ENCODE measurements at places on chromosomes 4 and X. TPM values are rescaled to one million over a fixed set of nuclear protein-coding genes. Genes with fewer than 3 reads are reported as not detected.

Gene SYTL5
- not detected for total RNA-seq

Gene CENPVL1
- total RNA-seq: not detected

Gene PABPC1L2B
- total RNA-seq: not detected

Gene CSAG2
- total RNA-seq: not detected

Gene LRCH2
- total RNA-seq: 4.7 TPM

Gene CBR4
- 26.3 TPM for total RNA-seq

Gene PDGFRA
- 0.55 TPM for total RNA-seq

Gene MECP2
- total RNA-seq: 45.3 TPM

Gene FOXR2
- total RNA-seq: not detected

Gene UGT2A2
- total RNA-seq: not detected

Gene ATP1B4
- total RNA-seq: not detected

Gene DCLK2
- total RNA-seq: 4.6 TPM

Gene MFAP3L
- total RNA-seq: 0.35 TPM

Gene HELT
- not detected for total RNA-seq

Gene PLAC1
- 0.58 TPM for total RNA-seq

Gene RTL5
- 2.1 TPM for total RNA-seq

Gene EDA
- 0.44 TPM for total RNA-seq

Gene CD38
- not detected for total RNA-seq

Gene SEC24B
- 34.6 TPM for total RNA-seq

Gene CSAG3
- not detected for total RNA-seq

Gene CCDC110
- total RNA-seq: 0.28 TPM

Gene AR
- total RNA-seq: 16.0 TPM

Gene GATA1
- not detected for total RNA-seq

Gene VSIG1
- 2.1 TPM for total RNA-seq

Gene PHOX2B
- not detected for total RNA-seq

Gene NRK
- total RNA-seq: 8.0 TPM

Gene DGKK
- not detected for total RNA-seq

Gene FAAH2
- total RNA-seq: 0.28 TPM
